ENCODE measurements at places on chromosomes 6 and 20.

GRCh38 chr6:127786109-127786508, 114.7 kb downstream of the THEMIS start:
- no peak for DNase-seq

- peak; percentile 6 for DNase-seq
These were observed at the start of gene HS3ST5 for GRCh38 chr6:114342826-114343781. Gene HS3ST5, minus strand, starts transcription at chr6:114343023. Its CDS starts 280,178 bp downstream, at chr6:114062845.

DNA sequence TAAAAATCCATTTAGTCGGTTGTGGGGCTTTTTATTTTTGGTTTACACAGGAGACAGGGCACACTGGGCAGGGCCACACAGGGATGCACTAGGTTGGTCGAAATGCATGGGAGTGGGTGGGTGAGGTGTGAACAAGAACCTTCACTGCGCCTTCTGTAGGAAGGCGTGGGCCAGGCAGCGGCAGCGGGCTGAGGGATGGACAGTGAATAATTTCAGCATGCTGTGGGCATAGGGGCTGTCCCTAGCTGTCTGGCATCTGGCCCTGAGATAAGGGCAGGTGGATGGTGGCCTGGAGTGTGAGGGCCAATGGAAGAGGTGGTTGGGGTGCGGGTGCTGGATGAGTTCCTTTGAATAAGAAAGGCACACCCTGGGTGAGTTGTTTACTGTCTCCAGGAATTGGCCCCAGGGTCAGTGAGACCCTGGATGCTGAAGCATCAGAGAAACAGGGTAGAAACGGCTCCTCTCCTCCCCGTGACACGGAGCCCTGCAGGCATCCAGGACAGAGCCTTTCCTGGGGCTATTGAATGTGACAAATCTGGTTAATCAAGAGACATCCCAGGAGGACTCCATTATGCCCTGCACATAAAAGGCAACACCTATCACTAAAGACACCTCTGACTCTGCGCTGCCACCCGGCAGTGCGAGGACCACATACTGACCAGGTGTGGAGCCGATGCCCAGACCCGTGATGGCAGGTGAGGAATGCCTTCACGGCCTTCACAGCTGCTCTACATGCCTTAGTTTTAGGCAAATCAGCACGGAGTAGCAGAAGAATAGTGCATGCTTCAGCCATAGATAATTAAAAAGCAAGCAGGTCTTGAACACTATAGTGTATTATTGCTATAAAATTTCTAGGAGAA, 123.0 kb upstream of the SNX9 start:
- DNase-seq: no peak

GRCh38 chr20:44626278-44626677, 25.2 kb downstream of the ADA start:
- DNase-seq: no peak

DNA sequence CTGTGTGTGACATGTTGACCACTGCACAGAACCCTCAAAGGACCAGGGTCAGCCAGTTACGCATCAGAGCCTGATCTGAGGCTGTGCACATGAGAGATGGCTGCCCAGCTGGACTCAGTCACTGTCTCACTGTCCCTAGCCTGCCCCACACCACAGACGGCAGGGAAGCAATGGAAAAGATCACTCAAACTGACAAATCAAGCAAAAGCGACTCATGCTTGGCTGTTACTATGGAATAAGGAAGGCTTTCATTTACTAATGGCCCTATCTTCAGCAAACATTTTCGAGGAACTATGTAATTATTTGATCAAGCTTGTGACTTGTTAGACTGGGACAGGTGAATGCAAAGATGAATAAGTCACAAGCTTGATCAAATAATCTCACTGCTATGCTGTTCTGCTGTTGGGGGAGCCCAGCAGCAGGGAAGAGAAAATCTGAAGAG, 137.0 kb downstream of the SLC23A2 start:
- DNase-seq: no peak

DNA sequence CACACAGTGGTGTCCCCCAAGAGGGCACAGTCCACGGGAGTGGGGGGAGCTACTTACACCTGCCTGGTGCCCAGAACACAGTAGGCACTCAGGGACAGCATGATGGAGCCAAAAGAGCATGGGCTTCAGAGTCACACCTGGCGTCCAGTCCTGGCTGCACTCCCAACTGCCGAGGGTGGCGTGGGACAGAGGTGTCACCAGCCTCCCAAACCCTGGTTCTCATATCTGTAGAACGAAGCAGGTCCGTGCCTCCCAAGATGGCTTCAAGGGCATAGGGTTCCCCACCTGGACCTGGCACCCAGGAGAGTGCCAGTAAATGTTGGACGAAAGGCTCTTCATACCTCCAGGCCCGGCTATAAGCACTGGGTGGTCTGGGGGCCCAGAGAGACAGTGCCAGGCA, 8.9 kb downstream of the HRH3 start:
- no peak for DNase-seq

DNA sequence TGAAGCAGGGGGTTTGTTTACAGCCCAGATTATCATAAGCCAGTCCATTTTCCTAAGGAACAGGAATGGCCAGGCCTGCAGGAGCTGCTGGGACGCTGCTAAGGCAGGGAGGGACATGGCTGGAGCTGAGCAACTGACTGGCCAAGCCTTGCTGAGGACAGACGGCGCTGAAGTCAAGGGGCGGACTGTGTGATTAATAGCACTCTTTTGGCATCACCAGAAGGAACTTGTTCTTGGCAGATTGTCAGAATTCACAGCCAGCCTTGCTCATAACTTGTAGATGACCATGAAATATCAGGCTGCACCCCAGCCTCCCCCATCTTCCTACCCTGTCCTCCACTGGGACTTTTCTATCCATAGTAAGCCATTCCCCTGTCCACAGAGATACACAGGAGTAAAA, 218.8 kb upstream of the RNF24 start:
- DNase-seq: peak; percentile 22

GRCh38 chr6:125989631-125990030, 3.3 kb downstream of the TRMT11 start:
- peak; percentile 52 for DNase-seq

GRCh38 chr20:46681032-46681854, 8.0 kb downstream of the TP53RK start:
- DNase-seq: peak; percentile 50

GRCh38 chr6:138953451-138953850, 34.6 kb downstream of the REPS1 start:
- DNase-seq: peak; percentile 22

Measured in renal cortical epithelial cell (primary cell).